ENCODE measurements at places on chromosomes 3 and 15. TPM values are rescaled to one million over a fixed set of nuclear protein-coding genes. Genes with fewer than 3 reads are reported as not detected.

The C3orf85 gene
- total RNA-seq = not detected

- peak; percentile 52 for DNase-seq
These were observed 4.5 kb upstream of the SLCO2A1 start for GRCh38 chr3:134034005-134034785.

DNA sequence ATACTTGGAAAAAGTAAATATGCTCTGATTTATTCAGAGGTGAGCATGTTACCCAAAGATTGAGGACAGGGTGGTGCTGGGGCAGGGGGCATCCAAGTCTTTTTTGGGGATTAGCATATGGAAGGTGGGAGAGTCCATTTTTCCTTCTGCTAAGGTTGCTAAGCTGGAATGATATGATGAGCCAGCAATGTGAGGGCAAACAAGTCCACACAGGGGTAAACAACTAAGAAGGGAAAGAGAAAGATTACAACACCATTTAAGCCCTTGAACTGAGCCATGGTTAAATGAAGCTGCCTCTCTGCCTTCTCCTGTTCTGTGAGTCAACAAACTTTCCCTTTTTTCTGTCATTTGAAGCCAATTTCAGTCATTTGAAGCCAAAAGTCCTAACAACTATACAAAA lies 89.0 kb downstream of the RPL22L1 start:
- DNase-seq = no peak

The PPP1R14D gene
- total RNA-seq = not detected

The GOLGA8G gene
- total RNA-seq = not detected

GRCh38 chr3:29468187-29468586 lies 187.3 kb downstream of the RBMS3 start:
- DNase-seq = no peak

GRCh38 chr15:41891226-41891625 lies 2.6 kb downstream of the SPTBN5 start:
- DNase-seq = no peak

- no peak for DNase-seq
These were observed 13.4 kb downstream of the APOD start for GRCh38 chr3:195570344-195570743.

The CEP97 gene
- total RNA-seq = 7.0 TPM

GRCh38 chr3:190089711-190090110 lies 31.0 kb downstream of the P3H2 start:
- DNase-seq = no peak

DNA sequence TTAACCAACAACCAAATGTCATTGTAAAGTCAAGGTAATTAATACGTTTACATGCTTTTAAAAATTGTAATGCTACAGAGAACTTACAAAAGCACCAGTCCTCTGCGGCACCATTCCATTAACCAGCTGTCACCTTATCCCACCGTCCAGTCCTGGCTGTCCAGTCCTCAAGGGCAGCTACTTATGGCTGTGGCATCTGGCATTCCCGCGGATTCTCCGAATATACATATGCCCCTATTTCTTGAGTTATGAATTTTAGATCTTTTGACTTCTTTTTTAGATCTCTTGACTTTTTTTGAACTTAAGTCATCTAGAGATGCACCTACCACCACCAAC lies 382 bp upstream of the POMGNT2 start:
- no peak for DNase-seq

GRCh38 chr3:182220471-182220870 lies 508.7 kb downstream of the SOX2 start:
- no peak for DNase-seq

The KCNMB2 gene
- total RNA-seq = 18.2 TPM

DNA sequence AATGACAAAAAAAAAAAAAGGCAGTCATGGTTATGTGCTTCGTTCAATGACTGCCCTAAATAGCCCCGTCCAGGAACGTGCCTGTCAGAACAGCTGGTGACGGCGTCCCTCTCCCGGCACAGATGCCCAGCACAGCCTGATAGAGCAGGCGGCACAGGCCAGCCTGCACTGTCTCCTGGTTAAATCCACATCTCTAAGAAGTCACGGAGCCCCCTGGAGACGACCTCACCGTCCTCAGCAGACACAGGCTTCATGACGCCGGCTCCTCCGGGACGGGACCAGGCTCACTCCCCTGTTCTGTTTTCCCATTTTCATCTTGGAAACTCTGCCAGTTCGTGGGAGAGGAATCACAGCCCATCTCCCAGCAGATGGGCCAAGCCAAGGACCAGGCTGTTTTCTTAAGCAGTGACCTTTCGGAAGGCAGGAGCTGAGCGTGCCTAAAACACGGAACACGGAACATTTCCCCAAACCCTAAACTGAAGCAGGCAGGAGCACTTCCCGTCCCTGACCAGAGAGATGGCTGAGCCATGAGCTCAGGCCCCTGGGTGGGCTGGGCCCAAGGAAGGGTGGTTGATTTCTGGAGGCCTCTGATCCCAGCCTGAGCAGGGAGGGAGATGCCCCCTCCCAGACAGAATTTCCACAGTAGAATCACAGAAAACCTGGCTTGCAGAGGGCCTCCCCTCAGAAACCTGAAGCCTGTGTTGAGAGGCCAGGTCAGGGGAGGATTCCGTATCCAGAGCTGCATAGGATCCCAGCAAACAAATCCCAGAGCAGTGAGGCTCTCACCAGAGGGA lies 35.9 kb downstream of the ADCY5 start:
- no peak for DNase-seq

The C3orf49 gene
- total RNA-seq = not detected

DNA sequence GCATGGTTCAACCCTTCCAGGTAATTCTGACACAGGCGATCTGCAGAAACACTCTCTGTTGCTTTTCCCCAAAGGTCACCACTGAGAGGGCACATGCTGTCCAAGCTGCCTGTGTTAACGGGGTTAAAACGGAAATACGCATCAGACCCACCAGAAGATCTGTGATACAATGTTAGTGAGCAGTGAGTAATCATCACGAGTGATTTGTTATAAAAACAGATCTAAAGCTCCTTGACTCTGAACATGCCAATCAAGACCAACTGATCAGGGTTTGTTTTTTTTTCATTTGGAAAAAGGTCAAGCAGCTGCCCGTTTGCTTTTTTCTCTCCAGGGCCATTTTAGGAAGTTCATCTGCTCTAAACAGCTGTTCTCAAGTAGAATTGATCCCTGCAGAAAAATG lies 43.2 kb downstream of the FGF12 start:
- DNase-seq = no peak

DNA sequence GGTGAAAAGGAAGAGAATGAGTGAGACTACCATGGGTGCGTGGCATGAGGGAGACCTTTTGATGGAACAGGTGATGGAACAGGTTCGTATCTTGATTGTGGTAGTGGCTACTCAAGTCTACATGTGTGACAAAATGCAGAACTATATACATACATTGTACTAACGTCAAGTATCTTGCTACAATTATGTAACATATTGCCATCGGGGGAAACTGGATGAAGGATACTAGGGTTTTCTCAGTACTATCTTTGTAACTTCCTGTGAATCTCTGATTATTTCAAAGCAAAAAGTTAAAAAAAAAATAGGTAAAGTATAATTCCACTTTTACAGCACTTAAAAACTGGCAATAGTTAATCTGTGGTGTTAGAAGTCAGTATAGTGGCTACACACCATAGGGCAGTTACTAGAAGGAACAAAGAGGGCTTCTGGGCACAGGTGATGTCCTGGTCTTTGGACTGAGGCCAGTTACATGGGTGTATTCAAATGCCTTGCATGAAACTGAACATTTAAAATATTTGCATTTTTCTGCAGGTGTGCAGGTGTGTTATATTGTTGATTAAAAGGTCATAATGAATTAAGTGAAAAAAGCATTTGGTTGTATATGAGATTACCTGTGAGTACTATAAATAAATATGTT lies 61.4 kb downstream of the LRRK1 start:
- DNase-seq = no peak

The CNTN3 gene
- total RNA-seq = 2.5 TPM

- no peak for DNase-seq
These were observed 46.4 kb downstream of the SH3BP5 start for GRCh38 chr3:15286022-15286421.

The ZNF385D gene
- 1.1 TPM for total RNA-seq

DNA sequence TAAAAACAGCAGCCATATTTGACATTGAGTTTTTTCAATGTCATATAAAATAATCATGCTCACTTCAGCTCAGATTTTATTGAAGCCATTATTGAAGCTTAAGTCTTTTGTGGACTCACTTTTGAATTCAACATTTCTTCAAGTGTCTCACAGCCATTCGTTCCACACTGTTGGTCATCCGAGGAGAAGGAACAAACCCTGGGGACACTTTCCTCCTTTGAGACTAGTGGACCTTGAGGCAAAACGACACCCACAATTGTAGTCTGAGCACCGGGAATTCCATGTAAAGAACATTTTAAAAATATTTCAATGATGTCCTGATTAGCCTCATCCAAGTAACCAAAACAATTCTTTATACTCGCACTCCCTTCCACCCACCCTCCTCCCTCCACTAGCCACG lies 174.7 kb downstream of the CD47 start:
- no peak for DNase-seq

The GRM2 gene
- 0.16 TPM for total RNA-seq

DNA sequence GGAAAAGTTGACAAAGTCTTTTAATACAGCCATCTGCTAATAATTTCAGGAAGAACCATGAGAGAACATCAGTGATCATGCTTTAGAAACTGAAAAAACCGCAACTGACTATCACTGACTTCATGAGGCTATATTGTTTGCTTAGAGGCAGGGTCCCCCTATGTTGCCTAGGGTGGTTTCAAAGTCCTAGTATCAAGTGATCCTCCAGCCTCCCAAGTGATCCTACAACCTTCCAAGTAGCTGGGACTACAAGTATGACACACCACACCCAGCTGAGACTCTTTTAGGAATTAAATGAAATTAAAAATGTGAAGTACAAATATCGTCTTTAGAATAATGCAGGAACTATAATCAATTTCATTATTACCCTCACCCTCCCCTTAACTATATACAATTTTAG lies 58.3 kb upstream of the CSPG5 start:
- no peak for DNase-seq

Data from right atrium auricular region (tissue), 2 donors.